ENCODE measurements at places on chromosomes 12 and 14.

DNA sequence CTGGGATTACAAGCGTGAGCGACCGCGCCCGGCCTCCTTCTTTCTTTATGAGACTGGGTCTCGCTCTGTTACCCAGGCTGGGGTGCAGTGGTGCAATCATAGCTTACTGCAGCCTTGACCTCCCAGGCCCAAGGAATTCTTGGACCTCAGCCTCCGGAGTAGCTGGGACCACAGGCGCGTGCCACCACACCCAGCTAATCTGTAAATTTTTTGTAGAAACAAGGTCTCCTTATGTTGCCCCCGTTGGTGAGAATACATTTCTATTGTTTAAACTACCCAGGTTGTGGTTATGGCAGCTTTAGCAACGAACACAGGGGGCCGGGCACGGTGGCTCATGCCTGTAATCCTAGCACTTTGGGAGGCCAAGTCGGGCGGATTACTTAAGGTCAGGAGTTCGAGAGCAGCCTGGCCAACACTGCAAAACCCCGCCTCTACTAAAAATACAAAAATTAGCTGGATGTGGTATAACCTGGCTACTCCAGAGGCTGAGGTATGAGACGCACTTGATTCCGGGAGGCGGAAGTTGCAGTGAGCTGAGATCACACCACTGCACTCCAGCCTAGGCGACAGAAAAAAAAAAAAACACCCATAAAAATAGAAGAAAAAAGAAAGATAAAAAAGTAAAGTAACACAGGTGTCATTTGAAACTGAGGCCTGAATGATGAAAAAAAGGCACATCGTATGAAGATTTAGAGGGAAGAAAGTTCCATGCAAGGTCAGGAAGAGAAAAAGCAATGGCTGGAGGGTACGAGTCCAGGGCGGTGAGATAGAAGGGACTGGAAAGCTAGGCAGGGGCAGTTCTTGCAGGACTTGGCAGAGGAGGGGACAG is 977 bp upstream of the TMEM120B start:
- no peak for DNase-seq

GRCh38 chr14:34655959-34656358 is 26.0 kb upstream of the SNX6 start:
- no peak for DNase-seq

- no peak for DNase-seq
Measured at GRCh38 chr12:46963977-46964971, 115.1 kb upstream of the PCED1B start.

GRCh38 chr12:107864235-107864634 is 89.7 kb downstream of the ASCL4 start:
- DNase-seq, result no peak

- no peak for DNase-seq
Measured at GRCh38 chr12:76012644-76013043, 18.9 kb downstream of the PHLDA1 start.

GRCh38 chr12:108761226-108761625 is 29.9 kb upstream of the CORO1C start:
- no peak for DNase-seq

DNA sequence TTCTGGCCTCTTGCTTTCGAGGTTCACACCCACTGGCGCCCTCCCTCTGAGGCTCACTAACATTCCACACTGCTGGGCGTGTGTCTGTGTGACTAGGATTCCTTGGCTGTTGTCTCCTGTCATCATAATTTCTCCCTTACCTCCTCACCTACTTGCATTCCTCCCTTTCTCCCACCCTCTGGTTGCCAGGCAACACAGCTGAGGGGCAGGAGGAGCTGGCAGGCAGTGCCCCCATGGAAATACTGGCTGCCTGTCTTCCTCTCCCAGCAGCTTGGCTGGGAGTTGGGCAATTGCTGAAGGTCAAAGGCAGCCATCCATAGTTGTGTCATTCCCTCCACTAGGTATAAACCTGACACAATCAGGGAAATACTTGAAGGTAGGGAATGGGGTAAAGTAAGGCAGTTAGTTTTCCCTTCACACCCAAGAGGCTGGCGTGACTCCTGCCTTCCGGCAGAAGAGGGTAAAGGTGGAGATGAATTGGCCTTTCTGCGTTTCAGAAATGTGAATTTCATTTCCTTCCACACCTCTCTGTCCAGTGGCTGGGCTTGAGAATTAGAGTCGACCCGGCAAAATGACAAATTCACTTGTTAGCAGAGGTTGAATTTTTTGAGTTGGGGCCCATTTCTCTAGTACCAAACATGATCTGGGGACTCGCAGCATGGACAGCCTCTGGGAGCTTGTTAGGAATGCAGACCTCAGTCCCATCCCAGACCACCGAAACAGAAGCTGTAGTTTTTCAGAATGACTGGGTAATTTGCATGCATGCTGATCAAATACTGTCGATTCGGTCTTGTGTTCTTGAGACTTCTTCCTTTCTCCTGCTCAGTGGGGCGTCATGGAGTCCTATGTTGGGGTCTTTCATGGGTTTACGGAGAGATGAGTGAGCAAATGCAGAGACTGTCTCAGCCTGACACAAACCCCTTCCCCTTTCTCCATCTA is 24.3 kb upstream of the EMP1 start:
- peak; percentile 81 for DNase-seq

GRCh38 chr12:50514526-50515276 is 9.9 kb downstream of the DIP2B start:
- DNase-seq, result no peak

DNA sequence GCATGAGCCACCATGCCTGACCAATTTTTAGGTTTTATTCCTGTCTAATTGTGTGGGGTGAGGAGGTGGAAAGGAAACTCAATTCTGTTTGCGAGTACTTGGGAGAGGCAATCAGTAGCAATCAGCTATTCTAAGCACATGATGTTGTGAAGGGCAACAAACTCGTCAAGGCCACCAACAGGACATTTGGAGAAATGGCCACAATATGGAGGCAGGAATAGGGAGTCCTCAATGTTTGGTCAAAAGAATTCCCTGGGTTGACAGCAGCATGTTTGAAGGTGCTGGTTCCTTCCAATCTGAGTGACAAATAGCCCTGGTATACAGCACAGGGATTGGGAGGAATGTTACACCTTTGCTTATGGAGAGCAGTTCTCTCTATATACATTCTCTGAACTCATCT is 32.7 kb upstream of the USP44 start:
- no peak for DNase-seq

DNA sequence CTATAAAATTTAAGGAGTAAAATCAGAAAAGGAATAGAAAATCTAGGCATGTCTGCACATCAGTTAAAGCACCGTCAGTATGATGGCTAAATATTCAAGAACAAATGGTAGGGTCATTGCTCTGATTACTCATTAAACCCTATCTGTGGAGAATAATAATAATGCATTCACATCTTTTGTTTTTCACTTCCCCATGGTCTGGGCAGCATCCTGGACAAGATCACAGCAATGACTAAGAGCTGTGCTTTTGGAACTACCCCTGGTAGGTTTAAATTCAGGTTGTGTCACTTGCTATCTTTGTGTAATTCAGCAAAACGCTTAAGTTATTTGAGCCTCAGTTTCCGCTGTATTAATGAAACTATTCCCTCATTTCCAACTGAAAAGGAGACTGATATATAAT is 33.1 kb downstream of the C12orf42 start:
- no peak for DNase-seq

DNA sequence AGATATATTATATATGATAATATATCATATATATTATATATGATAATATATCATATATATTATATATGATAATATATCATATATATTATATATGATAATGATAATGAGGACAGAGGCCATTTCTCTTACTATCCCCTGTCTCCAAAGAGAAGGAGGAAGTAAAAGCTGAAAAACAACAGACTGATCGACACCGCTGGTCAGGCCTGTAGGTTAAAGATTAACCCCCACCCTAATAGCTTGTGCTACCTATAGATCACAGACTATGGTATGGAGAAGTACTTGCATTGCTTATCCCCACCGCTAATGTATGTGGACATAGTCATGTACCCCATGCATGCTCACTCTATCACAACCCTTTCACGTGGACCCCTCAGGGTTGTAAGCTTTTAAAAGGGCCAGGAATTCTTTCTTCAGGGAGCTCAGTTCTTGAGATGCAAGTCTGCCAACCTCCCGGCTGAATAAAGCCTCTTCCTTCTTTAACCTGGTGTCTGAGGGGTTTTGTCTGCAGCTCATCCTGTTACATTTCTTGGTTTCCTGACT is 786.1 kb upstream of the TMEM132C start:
- no peak for DNase-seq

- peak; percentile 61 for DNase-seq
Measured at GRCh38 chr12:102948941-102949352, 8.5 kb upstream of the ASCL1 start.

- DNase-seq, result no peak
Measured at GRCh38 chr12:56358836-56359532, 923 bp downstream of the STAT2 start.

DNA sequence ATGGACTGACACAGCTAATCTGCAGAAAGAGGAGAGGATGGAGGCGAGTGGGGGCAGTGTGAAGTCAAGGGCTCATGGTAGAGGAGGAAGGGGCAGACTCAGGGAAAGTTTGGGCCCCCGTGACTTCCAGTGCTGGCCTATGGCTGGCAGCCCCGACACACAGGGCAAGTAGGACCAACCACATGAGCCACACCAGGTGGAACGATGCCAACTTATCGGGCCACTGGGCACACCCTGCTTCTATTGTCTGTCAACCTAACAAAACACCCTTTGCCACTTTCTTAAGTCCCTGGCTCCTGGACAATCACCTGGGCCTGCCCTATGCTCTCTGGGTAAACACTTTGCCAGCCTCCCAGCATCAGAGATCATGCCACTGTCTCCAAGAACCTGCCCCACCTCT is 65.2 kb upstream of the PSMC1 start:
- DNase-seq, result no peak

DNA sequence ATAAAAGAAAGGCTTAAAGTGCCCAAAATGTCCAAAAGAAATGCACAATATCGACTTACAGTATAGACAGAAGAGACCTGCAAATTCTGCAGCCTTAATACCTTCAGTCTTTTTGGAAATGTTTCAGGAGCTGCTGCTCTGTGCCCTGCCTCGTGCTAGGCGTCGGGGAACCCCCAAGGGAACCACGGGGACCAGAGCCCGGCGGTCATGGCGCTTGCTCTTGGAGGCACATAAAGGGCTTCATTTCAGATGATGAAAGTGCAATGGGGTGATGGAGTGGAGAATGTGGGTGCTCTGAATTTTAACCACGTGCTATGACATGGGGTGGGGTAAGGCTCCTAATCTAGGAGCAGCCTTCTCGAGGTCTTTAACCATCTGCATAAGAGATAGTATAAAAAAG is 14.8 kb upstream of the AACS start:
- no peak for DNase-seq

GRCh38 chr14:31993521-31993951 is 83.6 kb upstream of the ARHGAP5 start:
- DNase-seq, result no peak

- DNase-seq, result no peak
Measured at GRCh38 chr12:22687361-22688076, 62.5 kb downstream of the ETNK1 start.

- DNase-seq, result no peak
Measured at GRCh38 chr12:47855502-47855901, 35.8 kb upstream of the HDAC7 start.

GRCh38 chr14:73461478-73462047 is 3.2 kb upstream of the NUMB start:
- DNase-seq, result no peak

Data from femur (tissue), 1 donor.